Endothelial cell of umbilical vein (primary cell): ENCODE measurements at places on chromosomes 16 and 17.

- no peak for DNase-seq
- no peaks in the 10 kb centered on the region for H3K36me3 ChIP-seq
- no peaks in the 10 kb centered on the region for H3K4me1 ChIP-seq
- no peak overlapping the region for H3K27ac ChIP-seq
- no peak overlapping the region for H3K4me3 ChIP-seq
- no peaks in the 10 kb centered on the region for H3K27me3 ChIP-seq
These were observed 5.0 kb upstream of the SERPINF2 start for GRCh38 chr17:1737531-1738291.

- DNase-seq, result no peak
- no peak overlapping the region for H3K4me3 ChIP-seq
- no peaks in the 10 kb centered on the region for H3K36me3 ChIP-seq
- H3K4me1 ChIP-seq, result no peaks in the 10 kb centered on the region
These were observed 457.6 kb upstream of the ZFHX3 start for GRCh38 chr16:73505577-73505976.

- H3K27ac ChIP-seq, result no peak within 1 kb of the TSS
- peaks cover 58% of the 10 kb centered on the region for H3K27me3 ChIP-seq
- H3K4me1 ChIP-seq, result peaks cover 16% of the 10 kb centered on the region
- no peaks in the 10 kb centered on the region for H3K36me3 ChIP-seq
These were observed at the start of gene GALR2 for GRCh38 chr17:76074390-76075363. TSS of gene GALR2 (plus strand) at chr17:76074781. CDS start at chr17:76074884, 103 bp downstream.

- H3K4me1 ChIP-seq, result no peaks in the 10 kb centered on the region
- peaks cover 29% of the 10 kb centered on the region for H3K27me3 ChIP-seq
- DNase-seq, result no peak
- H3K4me3 ChIP-seq, result no peak overlapping the region
These were observed 403.8 kb downstream of the SEC14L1 start for GRCh38 chr17:77544347-77545110.

DNA sequence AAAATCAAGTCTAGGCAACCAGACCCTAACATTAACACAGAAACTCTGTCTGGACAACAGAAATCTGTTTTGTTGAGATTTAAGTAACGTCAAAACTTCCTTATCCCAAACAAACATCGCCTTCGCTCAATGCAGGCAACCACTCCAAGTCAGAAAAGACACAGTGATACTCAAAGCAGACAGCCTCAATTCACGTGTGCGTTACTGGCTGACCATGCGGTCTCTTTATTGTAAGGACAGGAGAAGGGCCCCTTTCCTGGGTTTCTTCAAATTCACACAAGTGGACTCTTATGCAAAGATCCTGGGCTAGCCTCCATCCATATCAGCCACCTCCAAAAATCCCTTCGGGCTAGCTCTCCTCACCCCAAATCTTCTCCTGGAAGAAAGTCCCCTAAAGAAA, 467.7 kb downstream of the SOX9 start:
- H3K4me3 ChIP-seq, result no peak overlapping the region
- H3K27me3 ChIP-seq, result peaks cover 7% of the 10 kb centered on the region
- peaks cover 4% of the 10 kb centered on the region for H3K4me1 ChIP-seq
- H3K27ac ChIP-seq, result no peak overlapping the region

GRCh38 chr16:73433731-73434307, 385.9 kb upstream of the ZFHX3 start:
- no peaks in the 10 kb centered on the region for H3K36me3 ChIP-seq
- H3K4me3 ChIP-seq, result no peak overlapping the region
- H3K4me1 ChIP-seq, result no peaks in the 10 kb centered on the region
- no peak overlapping the region for H3K27ac ChIP-seq

- no peaks in the 10 kb centered on the region for H3K36me3 ChIP-seq
- H3K4me3 ChIP-seq, result no peak overlapping the region
- DNase-seq, result no peak
- no peaks in the 10 kb centered on the region for H3K27me3 ChIP-seq
These were observed 44.4 kb downstream of the CLEC19A start for GRCh38 chr16:19329932-19330331.

GRCh38 chr16:84065536-84066132, 23.0 kb upstream of the SLC38A8 start:
- peaks cover 7% of the 10 kb centered on the region for H3K4me1 ChIP-seq
- no peaks in the 10 kb centered on the region for H3K27me3 ChIP-seq
- H3K27ac ChIP-seq, result no peak overlapping the region
- peaks cover 17% of the 10 kb centered on the region for H3K36me3 ChIP-seq

- H3K4me3 ChIP-seq, result no peak overlapping the region
- H3K27me3 ChIP-seq, result no peaks in the 10 kb centered on the region
- no peak for DNase-seq
- H3K36me3 ChIP-seq, result peaks cover 7% of the 10 kb centered on the region
- peaks cover 20% of the 10 kb centered on the region for H3K4me1 ChIP-seq
These were observed 18.8 kb downstream of the MAP1LC3B start for GRCh38 chr16:87410968-87411367.

DNA sequence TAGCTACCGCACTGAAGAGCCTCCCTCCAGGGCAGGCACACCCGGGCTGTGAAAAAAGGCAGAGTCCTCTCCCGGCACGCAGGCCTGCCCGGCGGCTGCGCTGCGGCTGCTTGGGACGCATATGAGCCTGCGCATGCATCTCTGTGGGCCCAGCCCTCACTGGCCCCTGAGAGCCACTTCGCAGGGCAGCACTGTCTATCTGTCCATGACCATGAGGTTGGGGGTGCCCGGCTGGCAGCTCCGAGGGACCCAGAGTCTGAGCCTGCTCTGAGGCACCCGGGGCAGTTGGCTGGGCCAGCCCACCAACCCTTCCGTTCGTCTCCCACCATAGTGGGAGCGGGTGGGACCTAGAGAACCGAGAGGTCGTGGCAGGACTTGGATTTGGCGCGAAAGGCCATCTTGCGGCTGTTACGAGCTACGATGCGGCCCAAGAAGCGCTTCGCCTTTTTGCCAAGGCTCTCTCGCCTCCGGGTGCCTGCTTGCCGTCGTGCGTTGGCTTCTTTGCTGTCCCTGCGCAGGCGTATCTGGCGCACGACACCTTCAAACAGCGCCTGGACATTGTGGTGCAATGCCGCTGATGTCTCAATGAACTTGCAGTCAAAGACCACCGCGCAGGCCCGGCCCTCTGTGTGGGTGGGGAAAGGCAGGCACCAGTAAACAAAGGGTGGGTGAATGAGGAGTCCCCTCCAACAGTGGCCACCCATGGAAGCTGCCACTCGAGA, 3.2 kb upstream of the CDH16 start:
- no peaks in the 10 kb centered on the region for H3K36me3 ChIP-seq
- DNase-seq, result no peak
- no peak overlapping the region for H3K4me3 ChIP-seq
- no peak overlapping the region for H3K27ac ChIP-seq

DNA sequence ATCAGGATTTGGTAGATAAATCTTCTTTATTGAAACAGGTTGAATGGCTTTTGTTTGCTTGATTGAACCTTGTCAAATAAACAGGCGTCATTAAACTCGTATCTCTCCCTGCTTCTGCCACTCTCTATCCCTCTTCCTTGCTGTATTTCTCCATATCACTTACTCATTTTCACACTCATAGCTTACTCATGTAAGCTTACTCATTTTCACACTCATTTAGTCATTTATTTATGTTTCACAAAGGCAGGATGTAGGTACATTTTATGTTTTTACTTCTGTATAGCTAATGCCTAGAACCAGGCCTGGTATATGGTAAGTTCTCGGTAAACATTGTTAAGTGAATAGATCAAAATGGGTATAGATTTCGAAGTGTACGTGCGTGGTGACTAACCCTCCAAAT, 450.0 kb downstream of the PMP22 start:
- no peak overlapping the region for H3K27ac ChIP-seq
- no peaks in the 10 kb centered on the region for H3K27me3 ChIP-seq
- H3K36me3 ChIP-seq, result no peaks in the 10 kb centered on the region
- H3K4me1 ChIP-seq, result no peaks in the 10 kb centered on the region

DNA sequence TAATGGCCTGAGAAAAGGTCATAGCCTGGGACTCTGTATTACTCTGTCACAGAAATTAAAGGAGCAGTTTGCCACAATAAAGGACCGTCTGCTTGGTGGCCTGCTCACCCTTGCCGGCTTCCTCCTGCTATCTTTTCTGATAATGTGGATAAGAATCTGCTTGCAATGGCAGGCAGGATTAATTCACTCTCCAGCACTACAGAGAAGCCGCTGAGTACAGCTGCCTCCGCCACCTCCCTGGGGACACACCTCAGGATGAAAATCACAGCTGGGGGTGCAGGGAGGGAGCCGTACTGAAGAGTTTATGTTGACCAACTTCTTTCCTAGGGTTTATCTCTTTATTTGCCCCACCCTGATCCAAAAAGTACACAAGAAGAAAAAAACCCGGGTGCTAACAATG, 245.9 kb upstream of the RPL38 start:
- no peak for DNase-seq
- no peak overlapping the region for H3K27ac ChIP-seq
- no peak overlapping the region for H3K4me3 ChIP-seq
- H3K36me3 ChIP-seq, result no peaks in the 10 kb centered on the region
- H3K4me1 ChIP-seq, result no peaks in the 10 kb centered on the region

DNA sequence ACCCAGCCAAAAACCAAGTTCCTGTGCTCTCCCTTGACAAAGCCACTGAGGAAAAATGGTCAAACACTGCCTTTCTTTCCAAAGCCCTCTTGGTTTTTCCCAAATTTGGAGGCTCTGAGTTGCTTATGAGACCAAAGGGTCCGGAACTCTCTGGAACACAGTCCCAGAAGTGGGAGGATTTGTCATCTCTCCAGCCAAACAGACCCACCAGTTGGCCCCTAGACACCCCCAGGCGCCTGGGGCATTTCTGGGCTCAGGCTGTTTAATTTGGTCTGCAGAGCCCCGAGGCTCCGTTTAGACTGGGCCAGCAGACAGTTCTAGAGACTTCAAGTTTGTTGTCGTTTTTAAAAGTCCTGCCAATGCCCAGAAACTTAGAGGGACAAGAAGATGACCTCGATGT, 239.1 kb downstream of the SEC14L1 start:
- no peak for DNase-seq
- no peaks in the 10 kb centered on the region for H3K27me3 ChIP-seq

- peaks cover 16% of the 10 kb centered on the region for H3K27me3 ChIP-seq
- no peak overlapping the region for H3K4me3 ChIP-seq
- H3K36me3 ChIP-seq, result no peaks in the 10 kb centered on the region
- no peak overlapping the region for H3K27ac ChIP-seq
- H3K4me1 ChIP-seq, result no peaks in the 10 kb centered on the region
- no peak for DNase-seq
These were observed 29.6 kb downstream of the SEC14L5 start for GRCh38 chr16:4987580-4988374.

DNA sequence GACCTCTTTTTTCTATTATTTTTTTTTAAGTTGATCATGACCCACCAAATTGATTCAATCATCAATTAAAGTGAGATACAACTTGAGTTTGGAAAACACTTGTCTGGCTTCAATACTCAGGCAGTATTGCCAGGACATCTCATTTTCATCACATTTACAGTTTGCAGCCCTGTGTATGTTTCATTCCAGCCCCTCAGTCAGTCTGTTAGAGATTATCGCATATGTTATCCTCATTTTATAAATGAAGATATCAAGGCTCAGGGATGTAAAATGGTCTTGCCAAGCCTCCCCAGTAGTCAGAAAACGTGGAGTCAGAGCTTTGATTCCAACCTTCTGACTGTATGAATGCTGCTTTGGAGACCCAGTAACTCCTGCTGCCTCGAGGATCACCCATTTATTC, 87.3 kb upstream of the CACNG3 start:
- H3K27me3 ChIP-seq, result no peaks in the 10 kb centered on the region
- H3K36me3 ChIP-seq, result no peaks in the 10 kb centered on the region
- no peak overlapping the region for H3K4me3 ChIP-seq
- no peak overlapping the region for H3K27ac ChIP-seq

- no peaks in the 10 kb centered on the region for H3K4me1 ChIP-seq
- no peak overlapping the region for H3K27ac ChIP-seq
- no peaks in the 10 kb centered on the region for H3K27me3 ChIP-seq
- DNase-seq, result no peak
- peaks cover 21% of the 10 kb centered on the region for H3K36me3 ChIP-seq
- no peak overlapping the region for H3K4me3 ChIP-seq
These were observed 34.9 kb downstream of the NDEL1 start for GRCh38 chr17:8470447-8471047.

DNA sequence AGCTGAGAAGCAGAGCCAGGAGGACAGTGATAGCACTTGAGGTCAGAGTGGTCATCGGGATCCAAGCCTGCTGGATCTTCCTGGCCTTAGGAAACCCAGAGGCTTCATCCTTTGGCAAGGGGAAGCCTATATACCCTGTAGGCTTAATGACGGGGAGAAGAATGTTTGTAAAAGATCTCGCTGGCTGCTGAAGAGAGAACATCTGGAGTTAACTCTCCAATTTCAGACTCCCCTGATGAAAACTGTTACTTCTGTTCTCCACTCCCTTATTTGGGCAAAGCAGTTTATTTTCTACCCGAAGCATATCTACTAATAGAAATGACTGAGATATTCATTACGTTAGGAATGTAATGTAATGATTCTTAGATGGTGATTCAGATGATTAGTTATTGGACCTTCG, 487.0 kb downstream of the CDH13 start:
- no peaks in the 10 kb centered on the region for H3K36me3 ChIP-seq
- no peak overlapping the region for H3K4me3 ChIP-seq
- no peaks in the 10 kb centered on the region for H3K4me1 ChIP-seq
- no peak for DNase-seq
- no peaks in the 10 kb centered on the region for H3K27me3 ChIP-seq

DNA sequence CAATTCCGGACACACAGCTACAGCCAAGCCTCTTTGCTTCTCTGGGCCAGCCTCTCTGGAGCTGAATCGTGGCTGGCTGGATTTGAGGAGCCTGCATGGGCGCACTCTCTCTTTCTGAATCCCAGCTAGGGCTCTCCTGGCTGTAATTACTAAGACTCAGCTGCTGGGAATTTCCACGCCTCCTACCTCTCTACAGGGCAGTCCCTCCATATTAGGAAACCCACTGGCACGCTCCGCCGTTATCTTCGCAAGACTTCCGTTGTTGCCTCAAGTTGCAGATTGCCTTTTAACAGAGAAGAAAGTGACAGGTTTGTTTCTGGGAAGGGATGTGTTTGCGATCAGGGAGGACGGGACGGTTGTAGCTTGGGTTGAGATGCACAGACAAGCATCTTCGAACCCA, 188.4 kb upstream of the NLRP1 start:
- no peaks in the 10 kb centered on the region for H3K36me3 ChIP-seq
- H3K4me1 ChIP-seq, result no peaks in the 10 kb centered on the region
- no peak for DNase-seq
- H3K27ac ChIP-seq, result no peak overlapping the region

DNA sequence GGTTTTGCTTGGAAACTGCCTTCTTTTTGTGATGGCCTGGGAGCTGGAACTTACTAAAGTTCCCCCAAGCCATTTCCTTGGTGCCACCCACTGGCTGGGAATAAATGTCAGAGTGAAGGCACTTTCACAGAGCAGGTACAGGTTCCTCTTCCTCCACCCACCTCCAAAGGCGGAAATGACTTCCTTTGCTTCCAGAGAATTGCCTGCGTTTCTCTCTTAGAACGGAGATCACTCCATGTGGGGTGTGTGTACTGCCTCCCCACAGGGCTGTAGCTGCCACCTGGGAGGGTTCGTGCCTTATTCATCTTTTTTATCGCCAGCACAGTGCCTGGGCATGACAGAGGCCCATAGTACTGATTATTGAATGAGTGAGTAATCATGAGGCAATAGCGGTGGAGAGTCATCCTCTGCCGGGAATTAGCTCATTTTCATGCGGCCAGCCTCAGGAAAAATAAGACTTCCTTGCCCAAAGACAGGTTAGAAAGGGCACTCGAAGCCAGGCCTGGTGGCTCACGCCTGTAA, 32.2 kb upstream of the HAS3 start:
- no peaks in the 10 kb centered on the region for H3K27me3 ChIP-seq
- DNase-seq, result peak; percentile 38
- H3K27ac ChIP-seq, result no peak overlapping the region
- no peaks in the 10 kb centered on the region for H3K36me3 ChIP-seq

- H3K27me3 ChIP-seq, result no peaks in the 10 kb centered on the region
- H3K4me1 ChIP-seq, result no peaks in the 10 kb centered on the region
- DNase-seq, result no peak
- H3K36me3 ChIP-seq, result no peaks in the 10 kb centered on the region
These were observed 8.0 kb upstream of the APPBP2 start for GRCh38 chr17:60534010-60534555.
